ENCODE measurements at places on chromosomes 5 and 9.

DNA sequence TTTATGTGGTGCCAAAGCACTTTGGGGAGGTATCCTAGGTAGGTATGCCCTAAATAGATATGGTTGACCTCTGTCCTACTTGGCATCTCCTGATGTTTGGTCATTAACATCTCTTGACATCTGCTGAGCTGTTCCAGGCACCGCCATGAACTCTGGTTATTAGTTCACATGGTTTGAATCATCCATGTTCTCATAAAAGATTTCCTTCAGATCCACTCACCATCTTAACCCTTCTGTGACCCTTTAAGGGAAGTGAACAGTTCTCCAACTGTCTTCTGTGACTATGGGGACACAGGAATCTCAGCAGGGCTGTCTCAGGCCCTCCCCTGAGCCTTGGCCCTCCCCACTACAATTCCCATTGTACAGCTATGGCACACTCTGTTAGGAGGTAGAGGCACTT lies 167.7 kb downstream of the CDH6 start:
- DNase-seq: no peak

DNA sequence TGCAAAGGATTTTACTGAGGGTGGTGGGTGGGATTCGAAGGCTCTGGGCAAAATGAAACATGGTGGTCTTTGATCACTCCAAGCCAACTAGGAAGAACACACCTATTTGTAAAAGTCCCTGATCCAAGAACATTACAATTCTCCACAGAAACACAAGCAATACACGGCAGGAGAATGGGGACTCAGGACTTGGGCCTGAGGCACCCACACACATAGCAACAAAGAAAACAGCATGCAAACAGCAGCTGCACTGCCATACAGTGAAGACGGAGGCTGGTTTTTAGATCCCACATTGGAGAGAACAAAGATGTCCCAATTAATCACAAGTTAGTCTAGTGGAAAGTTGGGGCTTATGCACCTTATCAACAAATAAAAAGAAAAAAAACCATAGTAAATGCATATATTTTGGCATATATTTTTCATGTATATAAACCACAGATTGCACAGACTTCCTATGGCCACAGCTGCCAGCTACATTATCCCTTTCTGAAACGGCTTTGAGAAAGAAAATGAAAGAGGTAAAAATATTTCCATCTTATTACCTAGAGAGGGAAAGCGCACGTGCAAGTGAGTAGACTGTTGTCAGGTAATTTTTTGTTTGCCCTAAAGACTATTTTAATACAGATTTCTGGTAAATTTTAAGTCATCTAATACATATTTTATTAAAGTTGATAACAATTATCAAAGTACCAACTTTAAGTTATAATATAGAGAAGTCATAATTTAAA lies 410.9 kb downstream of the BNC2 start:
- no peak for DNase-seq

GRCh38 chr5:14674983-14675854 lies 10.7 kb downstream of the OTULIN start:
- no peak for DNase-seq

DNA sequence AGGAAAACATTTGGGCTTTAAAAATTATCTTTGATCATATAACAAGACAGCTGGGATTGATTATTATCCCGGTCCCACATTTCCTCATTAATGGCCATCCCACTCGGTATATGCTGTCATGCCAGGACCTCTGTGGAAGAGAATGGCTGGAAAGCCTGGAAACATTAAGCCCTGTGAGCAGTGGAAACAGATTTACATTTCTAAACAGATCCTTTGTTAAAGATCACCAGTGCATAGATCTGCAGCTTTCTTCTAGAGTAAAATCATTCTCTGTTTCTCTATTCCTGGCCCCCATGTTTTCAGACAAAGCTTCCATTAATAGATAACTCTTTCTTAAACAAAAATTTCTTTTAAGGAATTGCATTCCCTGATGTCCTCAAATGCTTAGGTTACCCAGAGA lies 152.2 kb downstream of the CAVIN4 start:
- no peak for DNase-seq

- no peak for DNase-seq
Measured at GRCh38 chr5:31107091-31107518, 86.4 kb upstream of the CDH6 start.

GRCh38 chr5:143551820-143552251 lies 148.3 kb upstream of the NR3C1 start:
- DNase-seq: no peak

- DNase-seq: no peak
Measured at GRCh38 chr9:125121146-125121545, 22.2 kb downstream of the SCAI start.

DNA sequence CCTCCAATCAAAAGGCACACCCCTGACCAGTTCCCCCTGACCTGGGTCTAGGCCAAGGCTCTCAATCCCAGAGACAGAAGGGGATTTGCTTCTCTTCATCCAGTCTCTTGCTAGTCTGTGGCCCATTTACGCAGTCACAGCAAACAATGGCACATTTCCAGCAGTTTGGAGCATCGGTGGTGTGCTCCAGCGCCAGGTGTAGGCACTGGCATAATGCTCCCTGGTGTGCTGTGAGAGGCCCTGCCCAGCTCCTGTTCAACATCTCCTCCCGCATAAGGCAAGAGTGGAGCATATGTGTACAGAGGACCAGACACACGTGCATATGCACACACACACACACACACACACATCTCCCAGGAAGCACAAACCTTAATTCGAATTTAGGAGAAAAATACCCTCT lies 79.5 kb upstream of the ERCC6L2 start:
- no peak for DNase-seq

DNA sequence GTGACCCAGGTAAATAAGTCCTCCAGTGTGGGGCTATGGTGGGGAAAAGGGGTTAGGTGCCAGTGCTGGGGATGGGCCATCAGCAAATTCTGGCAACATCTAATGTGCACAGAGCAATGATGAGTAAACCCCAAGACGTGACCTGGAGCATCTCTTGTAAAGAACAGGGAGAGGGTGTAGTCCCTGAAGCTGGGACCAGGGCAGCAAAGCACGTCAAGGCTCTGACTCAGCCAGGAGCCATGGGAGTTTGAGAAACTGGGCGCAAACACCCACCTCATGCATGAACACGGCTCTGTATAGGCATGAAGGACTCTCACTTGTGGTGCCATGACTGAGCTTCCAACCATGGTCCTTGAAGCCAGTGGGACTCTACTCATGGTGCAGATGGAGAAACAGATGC lies 51.8 kb downstream of the DUSP1 start:
- no peak for DNase-seq

DNA sequence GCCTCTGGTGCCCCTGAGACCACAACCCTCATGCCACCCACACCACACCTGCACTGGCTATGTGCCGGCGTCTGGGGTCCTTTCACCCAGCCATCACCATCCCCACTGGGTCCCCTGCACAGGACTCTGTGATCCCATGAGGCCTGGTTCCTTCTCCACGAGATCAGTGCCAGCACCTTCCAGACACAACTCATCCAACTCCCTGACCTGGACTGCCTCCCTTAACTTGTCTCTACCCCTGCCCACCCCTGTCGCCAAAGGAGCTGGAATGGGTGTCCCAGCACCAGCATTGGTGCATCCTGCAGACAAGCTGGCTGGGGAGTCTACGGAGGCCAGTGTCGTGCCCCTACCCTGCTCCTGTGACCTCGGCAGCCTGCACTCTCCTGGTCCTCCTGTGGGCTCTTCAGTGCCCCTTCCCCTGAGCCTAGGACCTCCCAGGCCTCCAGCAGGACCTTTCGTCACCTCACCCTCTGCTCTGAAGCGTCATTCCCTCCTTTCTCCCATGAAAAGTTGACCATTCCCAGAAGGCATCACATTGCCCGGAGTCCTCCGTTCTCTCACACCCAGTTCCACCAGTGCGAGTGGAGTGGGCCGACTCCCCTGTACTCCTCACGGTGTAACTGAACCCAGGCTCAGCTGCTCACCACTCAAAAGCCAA lies 87.7 kb downstream of the NSUN2 start:
- no peak for DNase-seq

- DNase-seq: no peak
Measured at GRCh38 chr5:9589049-9589835, 40.9 kb downstream of the TAS2R1 start.

DNA sequence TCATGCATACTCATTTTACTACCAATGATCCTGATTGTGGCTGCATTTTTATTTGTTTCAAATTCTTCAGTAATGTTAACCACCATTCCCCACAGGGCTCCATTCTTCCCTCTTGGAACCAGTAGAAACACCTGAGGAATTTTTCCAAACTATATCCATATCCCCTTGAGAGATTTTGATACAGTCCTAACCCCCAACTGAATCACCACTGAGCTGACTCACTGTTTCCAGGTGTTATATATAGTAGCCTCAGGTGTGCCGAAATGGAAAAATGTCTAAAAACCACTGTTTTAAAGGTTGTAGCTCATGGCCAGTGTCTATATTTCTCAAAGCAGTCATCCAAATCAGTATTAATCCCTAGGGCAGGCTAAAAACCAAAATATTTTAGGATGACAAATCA lies 85.2 kb downstream of the MRPS27 start:
- no peak for DNase-seq

- no peak for DNase-seq
Measured at GRCh38 chr9:77841739-77842386, 189.7 kb downstream of the GNAQ start.

DNA sequence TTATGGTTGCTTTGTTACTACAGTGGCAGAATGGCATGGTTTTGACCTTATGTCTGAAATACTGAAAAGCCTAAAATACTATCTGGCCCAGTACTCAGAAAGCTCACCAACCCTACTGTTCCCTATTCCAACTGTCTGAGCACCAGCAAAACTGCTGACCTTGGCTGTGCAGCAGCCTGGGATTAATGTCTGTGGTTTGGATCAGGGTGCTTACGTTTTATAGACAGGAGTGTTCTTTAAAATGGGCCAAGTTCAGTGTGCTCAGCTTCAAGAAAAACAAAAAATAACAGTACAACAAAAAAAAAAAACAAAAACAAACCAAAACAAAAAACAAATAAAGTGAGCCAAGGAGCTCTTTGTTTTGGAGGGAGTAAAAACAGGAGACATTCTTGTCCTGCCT lies 36.4 kb downstream of the SLC28A3 start:
- DNase-seq: no peak

DNA sequence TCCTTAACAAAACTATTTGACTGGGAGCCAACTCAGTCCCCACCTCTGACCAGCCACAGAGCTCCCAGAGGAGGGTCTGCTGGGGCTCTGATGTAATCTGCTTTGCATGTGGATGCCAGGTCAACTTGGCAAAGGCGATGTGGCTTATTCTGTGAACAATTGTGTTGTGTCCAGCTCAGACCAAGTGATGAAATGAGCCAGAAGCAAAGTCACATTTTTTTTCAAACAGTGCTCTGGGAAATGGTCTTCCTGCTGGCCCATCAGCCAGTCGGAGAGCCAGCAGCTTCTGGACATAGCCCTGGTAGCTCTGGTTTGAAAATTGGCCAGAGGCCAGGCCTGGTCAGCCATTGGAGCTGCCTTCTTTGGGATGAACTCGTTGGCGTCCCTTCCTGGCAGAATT lies 86.5 kb downstream of the ANGPTL2 start:
- no peak for DNase-seq

DNA sequence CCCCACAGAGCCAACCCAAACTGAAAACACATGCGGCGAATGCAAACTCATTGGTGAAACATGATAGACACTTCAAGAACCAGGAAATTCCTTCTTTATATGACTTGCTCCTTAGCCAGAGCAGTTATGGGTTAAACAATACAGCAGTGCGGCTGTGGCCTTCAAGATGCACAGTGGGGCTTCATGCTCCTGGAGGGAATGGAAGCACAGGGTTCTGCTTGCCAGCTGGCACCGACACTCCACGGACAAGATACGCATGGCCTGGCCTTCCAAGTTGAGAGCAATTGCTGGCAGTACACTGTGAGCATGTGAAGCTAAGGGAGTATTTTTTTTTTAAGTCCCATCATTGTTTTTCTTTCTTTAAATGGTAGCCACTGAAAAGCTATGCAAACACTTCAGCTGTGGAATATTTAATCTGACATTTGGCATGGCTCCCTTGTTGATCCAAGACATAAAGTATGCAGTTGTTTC lies 451.6 kb upstream of the CD180 start:
- DNase-seq: no peak

GRCh38 chr9:135508211-135508820 lies 7.8 kb downstream of the MRPS2 start:
- DNase-seq: no peak

DNA sequence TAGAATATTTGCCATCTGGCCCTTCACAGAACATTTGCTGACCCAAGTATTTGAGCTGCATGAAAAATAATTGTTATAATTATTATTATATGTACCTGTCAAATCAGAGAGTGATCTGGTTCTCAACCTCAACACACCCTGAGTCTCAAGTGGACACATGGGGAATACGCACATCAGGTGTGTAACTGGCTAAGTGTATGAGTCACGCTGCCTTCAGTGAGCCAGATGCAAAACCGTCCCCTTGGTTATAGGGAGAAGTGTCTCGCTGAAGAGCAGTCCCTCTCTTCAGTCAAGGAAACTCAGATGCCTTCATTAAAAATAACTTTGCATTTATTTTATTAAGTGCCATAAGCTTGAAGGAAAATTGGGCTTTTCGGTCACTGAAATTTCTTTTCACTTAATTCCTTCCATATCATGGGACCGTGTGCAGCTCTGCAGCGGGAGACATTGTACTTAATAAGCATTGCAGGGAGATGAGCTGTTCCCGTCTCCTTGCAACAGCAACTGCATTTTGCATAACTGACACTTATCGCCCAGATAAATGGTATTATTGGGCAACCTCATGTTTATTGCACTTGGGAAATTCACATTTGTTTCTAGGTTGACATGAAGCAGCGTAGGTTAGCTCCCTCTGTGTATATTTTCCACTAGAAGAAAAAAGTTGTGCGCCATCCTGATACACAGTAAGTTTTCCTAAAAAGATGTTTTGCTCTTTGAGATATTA lies 512.3 kb upstream of the DAP start:
- DNase-seq: no peak

- no peak for DNase-seq
Measured at GRCh38 chr9:124511891-124512805, 4.9 kb upstream of the NR5A1 start.

- no peak for DNase-seq
Measured at GRCh38 chr9:94805585-94805984, 79.1 kb downstream of the AOPEP start.

- no peak for DNase-seq
Measured at GRCh38 chr5:132268769-132269551, 11.5 kb downstream of the PDLIM4 start.

DNA sequence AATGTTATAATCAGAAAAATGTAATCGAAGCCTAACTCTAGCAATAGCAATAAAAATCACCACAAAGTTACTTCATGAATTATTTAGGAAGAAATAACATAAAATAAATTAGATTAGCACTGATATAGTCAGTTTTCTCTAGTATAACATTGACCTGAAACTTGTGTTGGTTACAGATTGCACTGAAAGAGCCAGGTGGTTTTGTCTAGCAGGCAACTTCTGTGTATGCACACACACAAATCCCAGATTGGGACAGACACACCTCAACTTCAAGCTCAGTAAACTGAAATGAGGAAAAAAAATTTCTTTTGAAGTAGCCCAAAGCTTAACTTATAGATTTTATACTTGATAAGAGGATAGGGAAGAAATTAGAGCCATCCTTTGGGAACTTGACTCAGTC lies 129.3 kb downstream of the EFNA5 start:
- DNase-seq: no peak

Data from activated CD4-positive, alpha-beta T cell treated with anti-CD3 and anti-CD28 coated beads, Interleukin-2, amount 50 U/mL, for 1 hour (primary cell).